Activated CD4-positive, alpha-beta T cell treated with anti-CD3 and anti-CD28 coated beads, Interleukin-10, Interleukin-2, amounts not matched to agents 100 ng/mL and 50 ng/mL, durations not matched to agents 16 hours and 8 hours (primary cell): ENCODE measurements at places on chromosomes 11 and 22.
A peak's percentile ranks its signal among the peaks of the same experiment; 100 is the strongest.

GRCh38 chr22:48953830-48954229, 873.8 kb downstream of the BRD1 start:
- no peak for DNase-seq

GRCh38 chr11:123238297-123238696, 43.2 kb upstream of the CLMP start:
- DNase-seq = no peak

- peak; percentile 40 for DNase-seq
Measured at GRCh38 chr11:83002053-83002452, 69.6 kb downstream of the RAB30 start.

DNA sequence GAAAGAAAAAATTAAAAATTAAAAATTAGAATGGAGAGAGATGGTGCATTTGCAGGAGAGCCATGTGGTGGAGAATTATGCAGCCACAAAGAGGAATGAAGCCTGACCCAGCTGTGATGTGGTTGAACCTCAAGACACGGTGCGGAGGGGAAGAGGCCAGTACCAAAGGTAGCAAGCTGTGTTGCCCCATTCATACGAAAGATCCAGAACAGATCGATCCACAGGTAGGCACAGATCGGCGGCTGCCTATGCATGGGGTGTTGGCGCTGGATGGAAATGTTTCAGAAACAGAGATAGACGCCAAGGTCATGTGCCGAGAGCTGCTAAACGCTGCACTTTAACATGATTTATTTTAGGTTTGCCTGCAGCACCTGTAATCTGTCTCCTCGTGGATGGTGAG, 992.3 kb downstream of the BRD1 start:
- DNase-seq = no peak

DNA sequence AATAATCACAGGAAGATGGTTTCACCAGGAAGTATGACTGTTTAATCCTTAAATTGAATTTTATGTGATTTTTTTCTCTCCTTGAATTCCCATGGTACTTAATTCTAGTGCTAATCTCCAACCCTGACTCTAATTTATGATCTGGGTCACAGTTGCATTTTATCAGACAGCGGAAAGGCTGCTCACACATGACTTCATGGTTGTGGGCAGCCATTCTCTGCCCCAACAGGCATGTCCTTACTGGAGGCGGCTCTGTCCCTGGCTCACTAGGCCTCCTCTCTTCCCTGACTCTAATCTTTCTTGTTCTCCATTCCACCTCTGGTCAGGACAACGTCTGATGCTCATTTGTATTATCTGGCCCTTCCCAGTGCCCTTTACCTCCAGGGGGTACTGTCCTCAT, 184.4 kb downstream of the CHST1 start:
- DNase-seq = no peak

GRCh38 chr11:12539572-12539971, 134.6 kb upstream of the TEAD1 start:
- DNase-seq = no peak

DNA sequence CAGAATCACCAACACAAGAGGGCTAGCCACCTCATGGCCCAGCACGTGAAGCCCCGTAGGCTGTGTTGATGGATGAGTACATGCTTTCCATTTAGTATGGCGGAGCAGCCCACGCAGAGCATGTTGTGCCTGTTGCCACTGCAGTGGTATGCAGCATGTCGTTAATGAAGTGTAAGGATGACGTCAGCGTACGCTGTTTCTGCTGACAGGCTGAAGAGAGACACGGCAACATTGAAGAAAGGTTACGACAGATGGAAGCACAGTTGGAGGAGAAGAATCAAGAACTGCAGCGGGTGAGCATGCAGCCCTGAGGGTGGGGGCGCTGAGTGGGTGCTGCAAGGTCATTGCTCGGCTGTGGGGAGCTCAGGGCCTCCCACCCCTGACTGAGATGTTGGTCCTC, 62.8 kb downstream of the PPFIA1 start:
- no peak for DNase-seq

- DNase-seq = no peak
Measured at GRCh38 chr11:113163291-113164030, 150.9 kb upstream of the TTC12 start.

- DNase-seq = no peak
Measured at GRCh38 chr11:121671283-121672168, 218.8 kb upstream of the SORL1-AS1 start.

DNA sequence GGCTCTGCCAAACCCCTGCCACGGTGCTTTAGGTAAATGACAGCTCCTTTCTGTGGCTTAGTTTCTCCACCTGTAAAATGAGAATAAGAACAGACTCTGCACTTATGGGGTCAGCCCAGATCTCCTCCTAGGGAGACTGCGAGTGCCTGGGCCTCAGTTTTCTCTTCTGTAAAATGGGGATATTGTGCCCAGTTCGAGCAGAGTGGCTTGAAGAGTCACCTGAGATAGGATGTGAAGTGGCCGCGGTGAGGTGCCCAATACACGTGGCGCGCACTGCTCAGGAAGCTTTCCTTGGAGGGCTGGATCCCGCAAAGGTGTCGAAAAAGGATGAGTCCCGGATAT, 473 bp upstream of the EMID1 start:
- DNase-seq = no peak

DNA sequence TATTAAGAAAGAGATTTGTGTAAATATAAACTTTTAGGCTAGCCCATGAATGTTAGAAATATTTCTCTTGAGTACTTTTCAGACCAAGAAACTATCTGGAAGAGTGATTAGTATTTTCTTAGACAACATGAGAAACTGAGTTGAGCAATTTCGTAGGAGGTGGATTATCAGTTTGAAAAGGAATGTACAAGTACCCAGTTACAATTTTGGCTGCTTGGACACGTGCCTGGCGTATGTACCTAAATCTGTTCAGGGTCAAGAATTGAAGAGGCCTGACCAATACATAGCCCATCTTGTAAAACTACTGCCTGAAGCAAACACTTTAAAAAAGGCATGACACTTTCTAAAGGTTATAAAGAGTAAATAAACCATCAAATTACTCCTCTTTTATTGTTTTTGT, 71.1 kb downstream of the CCDC73 start:
- DNase-seq = no peak

DNA sequence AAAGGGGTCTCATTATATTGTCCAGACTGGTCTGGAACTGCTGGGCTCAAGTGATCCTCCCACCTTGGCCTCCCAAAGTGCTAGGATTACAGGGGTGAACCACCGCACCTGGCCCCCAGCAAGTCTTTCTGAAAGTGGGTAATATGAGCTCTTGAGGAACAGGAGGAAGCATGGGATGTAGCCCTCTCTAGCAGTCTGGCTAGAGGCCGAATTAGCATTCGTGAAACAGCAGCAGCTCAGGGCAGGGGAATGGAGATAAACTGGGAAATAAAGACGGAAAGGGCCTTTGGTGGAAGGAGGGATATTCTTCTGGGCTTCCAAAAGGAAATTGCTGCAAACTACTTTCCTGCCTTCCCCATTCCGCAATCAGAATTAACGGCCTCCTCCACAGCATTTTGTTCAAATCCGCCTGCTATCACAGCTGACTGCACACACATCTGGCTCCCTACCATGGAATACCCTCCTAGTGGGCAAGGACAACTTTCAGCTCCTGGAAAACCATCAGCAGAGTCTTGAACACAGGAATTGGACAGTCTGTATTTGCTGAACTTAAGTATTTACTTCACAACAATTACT, 44.3 kb downstream of the MICAL3 start:
- DNase-seq = no peak
